CD4-positive, alpha-beta T cell treated with Interleukin-21 for 1 hour (primary cell): ENCODE measurements at places on chromosomes 2 and 18.

- no peak for DNase-seq
Observed at GRCh38 chr2:168825126-168825525, 22.7 kb downstream of the NOSTRIN start.

DNA sequence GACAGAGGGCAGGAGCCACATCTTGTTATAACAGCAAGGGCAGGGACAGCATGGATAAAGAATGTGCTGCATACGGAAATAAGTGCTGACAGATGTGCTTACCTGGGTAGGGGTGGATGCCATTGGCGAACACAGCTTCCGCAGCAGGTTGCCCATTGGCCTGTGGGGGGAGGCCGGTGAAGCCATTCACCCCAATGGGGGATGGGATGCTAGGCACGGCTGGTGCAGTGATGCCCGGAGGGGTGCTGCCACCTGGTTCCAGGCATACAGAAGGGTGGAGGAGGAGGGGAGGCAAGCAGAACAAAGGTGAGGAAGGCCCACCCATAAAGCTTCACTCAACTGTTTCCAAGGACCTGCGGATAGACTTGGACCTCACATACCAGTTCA, 294.9 kb downstream of the CELF4 start:
- no peak for DNase-seq

- no peak for DNase-seq
Observed at GRCh38 chr2:66303471-66303870, 131.5 kb upstream of the MEIS1 start.

DNA sequence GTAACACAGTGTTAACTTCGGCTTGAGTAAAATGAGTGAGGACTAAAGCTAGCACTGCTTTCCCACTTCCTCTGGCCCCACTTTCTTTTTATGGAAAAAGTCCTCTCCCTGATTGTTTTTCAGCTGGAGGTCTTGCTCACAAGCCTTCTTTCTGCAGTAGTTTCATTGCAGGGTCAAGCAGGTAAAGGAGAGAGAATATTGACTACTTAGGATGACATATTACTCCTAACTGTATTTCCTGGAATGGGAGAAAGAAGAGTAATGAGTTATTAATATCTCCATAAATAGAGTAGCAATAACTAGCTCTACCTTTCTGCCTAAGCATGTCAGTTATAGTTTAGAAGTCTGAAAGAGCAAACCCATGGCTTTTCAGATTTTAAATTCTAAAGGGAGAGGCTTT, 45.0 kb downstream of the MAP4K4 start:
- no peak for DNase-seq

DNA sequence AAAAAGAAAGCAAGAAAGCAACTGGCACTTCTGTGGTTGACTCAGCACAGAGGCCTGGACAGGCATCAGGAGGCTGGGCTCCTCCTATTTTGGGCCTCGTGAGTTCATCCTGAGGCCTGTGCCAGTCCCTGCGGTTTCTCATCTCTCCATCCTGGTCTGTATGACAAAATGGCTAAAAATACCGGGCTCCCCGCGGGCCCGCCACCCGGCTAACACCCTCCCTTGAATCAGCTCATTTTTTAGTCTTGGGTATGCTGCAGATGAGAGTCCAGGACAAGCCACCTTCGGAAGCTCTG, 62.3 kb upstream of the YWHAQ start:
- peak; percentile 23 for DNase-seq

GRCh38 chr18:58400331-58400870, 228.5 kb downstream of the ALPK2 start:
- DNase-seq = no peak

- no peak for DNase-seq
Observed at GRCh38 chr2:9768388-9768787, 74.9 kb upstream of the TAF1B start.

DNA sequence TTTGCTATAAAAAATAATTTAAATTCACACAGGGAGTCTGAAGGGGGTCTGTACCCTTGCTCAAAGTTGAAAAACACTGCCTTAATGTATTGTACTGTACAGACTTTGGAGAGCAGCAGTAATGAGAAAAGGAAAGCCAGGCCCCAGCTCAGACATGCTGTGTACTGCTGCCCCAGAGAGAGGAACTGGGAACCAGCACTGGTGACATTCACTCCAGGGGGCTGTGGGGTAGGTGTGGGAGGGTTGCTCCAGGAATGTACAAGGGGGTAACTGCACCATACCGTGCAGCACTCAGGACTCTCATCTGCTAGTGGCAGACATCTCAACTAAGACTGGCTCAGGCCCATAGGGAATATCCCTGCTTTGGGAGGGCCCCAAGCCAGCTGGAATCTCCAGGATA, 146.0 kb upstream of the RMP24 start:
- DNase-seq = no peak

GRCh38 chr2:43240766-43241150, 14.4 kb upstream of the ZFP36L2 start:
- DNase-seq = no peak

GRCh38 chr18:28714498-28714897, 537.6 kb upstream of the CDH2 start:
- DNase-seq = no peak

- DNase-seq = peak; percentile 37
Observed at GRCh38 chr2:213104092-213104902, 47.1 kb downstream of the IKZF2 start.

GRCh38 chr2:219492575-219492974, 6.1 kb upstream of the GMPPA start:
- no peak for DNase-seq

DNA sequence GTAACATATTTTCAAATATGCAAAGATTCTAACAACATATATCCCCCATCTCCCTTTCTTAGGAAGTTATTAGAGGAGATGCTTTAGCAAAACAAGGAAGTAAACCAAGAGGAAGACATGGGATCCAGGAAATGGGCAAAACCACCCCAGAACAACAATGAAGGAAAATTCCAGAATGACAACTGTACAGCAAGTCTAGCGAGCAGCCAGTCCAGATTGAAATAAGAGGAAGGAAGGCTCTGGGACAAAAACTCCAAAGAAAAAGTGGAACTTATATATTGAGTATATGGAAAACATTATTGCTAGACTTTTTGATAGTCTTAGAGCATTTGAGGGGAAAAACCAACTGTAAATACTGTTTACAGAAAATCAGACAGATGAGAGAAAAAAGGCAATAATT, 2.9 kb upstream of the ARPC2 start:
- DNase-seq = no peak

- DNase-seq = no peak
Observed at GRCh38 chr2:150617351-150617978, 130.0 kb upstream of the RND3 start.

DNA sequence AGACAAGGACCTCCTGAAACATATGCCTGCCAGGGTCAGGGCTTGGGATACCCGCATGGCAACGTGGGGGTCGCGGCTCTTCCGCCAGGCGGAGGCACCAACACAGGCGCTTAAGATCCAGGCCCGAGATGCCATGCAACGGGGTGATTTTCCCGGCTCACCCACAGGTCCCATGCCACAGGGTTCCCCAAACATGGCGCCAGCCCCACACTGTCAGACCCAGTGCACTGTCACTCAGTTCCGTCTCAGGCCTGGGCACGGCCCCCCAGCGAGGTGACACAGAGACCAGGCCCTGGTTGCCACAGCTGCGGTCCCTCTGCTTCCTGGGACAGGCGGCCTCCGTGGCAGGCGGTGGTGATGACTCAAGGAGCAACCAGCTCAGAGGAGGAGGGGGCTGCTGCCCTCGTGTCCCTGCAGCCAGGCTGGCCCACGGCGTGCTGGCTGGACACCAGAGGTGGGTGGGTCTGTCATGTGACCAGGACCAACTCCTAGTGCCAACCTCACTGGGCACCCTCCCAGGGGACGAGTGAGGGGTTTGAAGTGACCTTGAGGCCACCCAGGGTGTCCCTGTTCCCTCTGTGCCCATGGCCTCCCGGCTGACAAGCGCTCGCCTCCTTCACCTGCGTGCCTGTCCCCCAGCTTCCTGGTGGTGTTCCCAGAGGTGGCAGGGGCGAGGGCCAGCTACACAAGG, 4.9 kb downstream of the PDCD1 start:
- DNase-seq = no peak

DNA sequence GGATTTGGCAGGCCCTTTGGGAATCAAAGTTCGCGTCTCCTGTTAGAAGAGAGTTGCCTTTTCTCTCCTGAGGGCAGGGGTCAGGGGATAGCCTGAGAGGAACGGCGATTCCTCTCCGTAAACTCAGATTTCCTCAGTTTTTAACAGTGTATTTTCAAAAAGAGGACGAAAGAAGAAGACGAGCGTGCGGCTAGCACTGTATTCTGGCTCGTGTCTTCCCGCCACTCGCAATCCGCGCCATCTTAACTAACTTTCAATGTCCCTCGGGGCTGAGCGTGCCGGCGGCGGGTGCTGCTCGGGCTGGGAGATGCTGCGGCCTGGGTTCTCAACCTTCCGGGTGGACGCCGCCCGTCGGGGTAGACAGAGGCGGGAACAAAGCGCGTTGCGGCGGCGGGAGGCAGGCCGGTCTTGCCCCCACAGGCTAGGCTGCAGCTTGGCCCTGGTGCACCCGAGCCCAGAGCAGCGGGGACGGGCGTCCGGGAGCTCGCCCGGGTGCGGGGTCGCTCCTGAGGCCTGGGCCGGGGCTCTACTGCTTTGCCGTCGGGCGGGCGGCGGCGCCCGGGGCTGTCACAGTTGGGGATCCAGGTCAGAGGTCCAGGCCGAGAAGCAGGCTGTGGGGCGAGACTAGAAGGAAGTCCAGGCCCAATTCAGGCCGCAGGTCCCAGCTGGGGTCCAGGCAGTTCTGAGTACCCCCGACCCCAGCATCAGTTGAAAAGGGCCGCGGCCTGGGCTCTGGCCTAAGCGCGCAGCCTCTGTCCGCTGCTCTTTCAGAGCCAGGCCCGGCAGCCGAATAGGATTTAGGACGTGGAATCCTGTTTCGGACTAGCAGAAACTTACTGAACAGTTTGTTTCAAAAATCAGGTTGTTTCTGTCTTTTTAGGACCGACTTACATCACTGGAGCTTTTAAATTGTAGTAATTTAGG, 11.8 kb downstream of the TBR1 start:
- no peak for DNase-seq

DNA sequence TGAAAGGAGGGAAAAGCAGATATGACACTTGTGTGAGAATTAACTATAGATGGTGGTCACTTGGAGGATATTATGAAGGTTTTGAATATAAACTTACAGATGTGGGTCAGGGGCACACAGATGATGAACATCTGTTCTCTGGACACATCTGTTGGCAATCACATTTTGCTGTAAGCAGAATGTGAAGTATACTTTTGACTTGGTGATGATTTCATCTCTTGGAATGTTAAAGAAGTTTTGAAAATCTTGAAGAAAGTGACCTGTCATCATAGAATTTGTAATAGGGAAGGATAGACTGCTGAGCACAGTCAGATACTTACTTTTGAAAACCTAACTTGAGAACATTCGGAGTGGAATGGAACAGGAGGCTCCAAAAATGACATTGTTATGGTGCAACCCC, 40.2 kb downstream of the PIKFYVE start:
- no peak for DNase-seq

GRCh38 chr18:74290021-74290420, 1.7 kb downstream of the CYB5A start:
- no peak for DNase-seq

DNA sequence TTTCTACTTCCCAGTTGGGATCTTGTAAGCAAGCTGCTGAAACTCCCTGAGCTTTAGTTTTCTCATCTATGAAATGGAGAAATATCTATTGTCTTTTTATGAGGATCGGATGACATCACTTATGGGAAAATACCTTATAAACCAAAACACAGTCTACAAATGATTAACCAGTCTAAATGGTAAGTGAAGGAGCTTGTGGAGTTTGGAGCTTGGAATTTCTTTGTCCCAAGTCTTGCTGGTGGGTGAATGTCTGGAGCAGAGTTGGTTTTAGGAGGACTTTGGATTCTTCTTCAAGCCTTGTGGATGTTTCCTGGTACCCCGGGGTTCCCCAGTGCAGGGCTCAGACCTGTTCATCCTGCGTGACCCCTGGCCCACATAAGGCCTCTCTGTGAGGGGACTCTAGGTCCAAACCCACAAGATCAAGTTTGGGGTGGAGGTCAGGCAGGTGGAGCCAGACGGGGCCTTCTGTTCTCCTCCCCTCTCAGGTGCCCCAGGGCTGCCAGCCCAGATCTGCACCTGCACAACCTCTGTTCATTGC, 43.2 kb downstream of the FOSL2 start:
- no peak for DNase-seq
